ENCODE measurements at places on chromosomes 7 and 10.

DNA sequence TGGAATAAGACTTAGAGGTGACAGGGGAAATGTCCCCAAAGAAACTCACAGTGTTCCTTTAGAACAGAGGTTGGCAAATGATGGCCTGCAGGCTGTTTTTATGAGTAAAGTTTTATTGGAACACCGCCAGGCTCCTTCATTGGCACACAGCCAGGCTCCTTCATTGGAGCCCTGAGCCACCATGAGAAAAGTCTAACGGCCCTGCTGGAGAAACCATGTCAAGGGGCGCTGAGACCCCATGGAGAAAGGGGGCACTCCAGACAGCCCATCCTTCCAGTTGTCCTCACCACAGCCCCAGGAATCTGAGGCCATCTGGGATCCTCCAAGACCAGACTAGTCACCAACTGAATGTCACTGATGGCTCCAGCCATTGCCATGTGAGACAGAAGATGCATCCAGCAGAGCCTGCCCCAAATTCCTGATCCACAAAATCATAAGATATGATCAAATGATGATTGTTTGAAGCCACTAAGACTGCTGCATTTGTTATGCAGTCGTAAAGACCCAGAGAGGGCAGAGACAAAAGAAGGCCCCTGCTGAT, 88.2 kb upstream of the GPR26 start:
- DNase-seq = no peak

DNA sequence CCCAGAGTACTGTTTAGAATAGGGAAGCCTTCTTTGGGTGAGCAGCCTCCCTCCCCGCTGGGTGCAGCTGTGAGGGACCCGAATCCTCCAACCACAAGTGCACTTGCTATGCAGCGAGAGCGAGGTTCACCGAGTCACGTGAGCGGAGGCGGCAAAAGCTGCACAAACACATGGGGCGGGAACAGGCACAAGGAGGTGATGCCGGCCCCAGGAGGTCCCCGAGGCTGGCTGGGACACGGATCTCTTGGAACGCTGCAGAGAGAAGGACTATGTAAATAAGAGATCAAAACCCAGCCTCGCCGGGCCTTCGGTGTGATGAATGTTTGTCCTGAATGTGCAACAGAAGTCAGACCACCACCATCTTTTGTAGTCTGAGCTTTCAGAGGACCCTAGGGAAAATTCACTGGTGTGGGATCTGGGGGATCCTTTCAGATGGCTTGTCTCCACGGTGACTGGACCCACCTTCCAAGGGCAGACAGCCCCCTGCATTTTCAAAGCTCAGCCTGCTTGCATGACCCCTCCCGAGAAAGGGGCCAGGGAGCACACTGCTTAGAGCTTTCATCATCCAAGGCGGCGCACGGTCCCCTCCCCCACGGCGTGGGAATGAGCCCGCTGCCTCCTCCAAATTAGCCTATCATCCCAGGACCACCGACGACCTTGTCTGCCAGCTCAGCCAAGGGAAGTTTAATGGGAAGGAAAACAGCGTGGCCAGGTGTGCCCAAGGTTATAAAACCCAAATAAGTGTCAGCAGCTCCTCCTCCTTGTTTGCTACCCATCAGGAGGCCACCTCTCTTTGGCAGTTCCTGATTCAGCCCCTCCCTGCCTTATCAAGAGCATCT, 327.7 kb downstream of the CXCL12 start:
- no peak for DNase-seq

DNA sequence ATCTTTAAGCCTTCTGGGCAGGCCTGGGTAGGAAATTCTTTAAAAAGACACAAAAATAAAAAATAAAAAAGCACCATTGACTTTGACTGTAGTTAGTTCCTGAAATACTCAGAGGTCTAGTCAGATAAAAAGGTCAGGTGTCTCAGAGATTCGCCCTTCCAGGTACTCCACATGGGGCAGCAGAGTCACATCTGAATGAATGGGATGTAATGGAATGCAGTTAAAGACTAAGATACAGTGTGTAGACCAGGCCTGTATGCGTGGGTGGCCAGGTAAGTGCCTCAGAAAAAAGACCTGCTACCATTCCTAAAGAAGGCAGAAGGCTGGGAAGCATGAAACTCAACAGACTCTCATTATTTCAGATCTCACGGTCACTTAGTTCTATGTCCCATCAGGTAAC, 68.6 kb upstream of the SEM1 start:
- DNase-seq = no peak

DNA sequence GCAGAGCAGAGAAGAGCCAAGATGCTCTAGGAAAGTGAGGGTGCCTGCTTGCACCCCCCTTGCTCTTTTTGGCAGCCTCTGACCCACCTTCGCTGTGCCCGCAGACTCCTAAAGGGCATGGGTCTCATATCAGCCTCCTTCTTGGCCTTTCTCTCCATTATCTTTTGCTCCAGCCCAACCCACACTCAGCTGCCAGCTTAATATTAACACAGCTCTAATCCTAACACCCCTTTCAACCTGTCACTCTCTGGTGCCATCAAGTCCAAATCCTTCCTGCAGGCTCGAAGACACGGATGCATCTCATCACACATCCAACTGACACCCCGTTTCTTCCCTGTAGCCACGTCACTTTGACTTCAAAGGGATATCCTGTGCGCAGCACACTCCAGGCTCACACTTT, 171.6 kb upstream of the AUTS2 start:
- DNase-seq = no peak
